Putamen (tissue), 1 donor: ENCODE measurements at places on chromosomes 13 and 19.

DNA sequence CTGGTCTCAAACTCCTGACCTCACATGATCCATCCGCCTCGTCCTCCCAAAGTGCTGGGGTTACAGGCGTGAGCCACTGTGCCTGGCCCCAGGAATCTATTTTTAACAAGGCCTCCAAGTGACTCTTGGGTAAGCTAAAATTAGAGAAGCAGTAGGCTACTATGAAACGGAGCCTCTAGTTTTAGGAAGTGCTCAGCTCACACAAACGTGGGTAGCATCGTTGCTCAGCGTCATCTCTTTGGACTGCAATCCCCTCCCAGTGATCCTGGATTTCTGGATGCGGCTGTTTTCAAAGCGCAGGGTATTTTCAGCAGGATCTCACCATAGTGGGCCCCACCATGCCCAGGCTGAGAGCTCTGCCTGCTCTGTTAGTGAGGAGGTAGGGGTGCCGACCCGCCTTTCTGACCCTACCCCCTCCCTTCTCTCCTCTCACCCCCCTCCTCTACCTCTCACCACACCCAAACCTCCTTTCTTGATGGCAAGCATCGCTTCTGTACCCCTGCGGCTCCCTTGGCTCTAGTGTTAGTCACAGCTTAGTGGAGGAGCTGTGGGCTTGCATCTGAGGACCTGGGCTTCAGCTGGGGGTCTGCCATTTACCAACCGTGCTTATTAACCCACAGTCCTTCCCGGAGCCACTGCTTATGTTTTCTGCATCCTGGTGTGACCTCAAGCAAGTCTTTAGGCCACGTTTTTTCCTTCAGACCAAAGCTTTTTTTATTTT is 34.2 kb downstream of the GJA3 start:
- DNase-seq, result no peak

- DNase-seq, result no peak
These were observed 13.6 kb downstream of the ACP4 start for GRCh38 chr19:50803633-50804419.

DNA sequence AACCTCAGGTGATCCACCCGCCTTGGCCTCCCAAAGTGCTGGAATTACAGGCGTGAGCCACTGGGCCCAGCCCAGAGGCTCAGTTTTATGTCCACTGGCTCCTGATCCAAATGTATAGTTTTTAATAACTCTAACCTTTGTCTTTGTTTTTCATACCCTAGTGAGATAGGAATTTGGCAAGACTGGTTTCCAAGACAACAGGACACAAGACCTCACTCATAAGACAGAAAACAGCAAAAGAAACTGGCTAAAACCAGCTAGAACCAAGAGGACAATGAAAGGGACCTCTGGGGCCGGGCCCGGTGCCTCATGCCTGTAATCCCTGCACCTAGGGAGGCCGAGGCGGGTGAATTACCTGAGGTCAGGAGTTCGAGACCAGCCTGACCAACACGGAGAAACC is 27.6 kb downstream of the CPT1C start:
- DNase-seq, result no peak

DNA sequence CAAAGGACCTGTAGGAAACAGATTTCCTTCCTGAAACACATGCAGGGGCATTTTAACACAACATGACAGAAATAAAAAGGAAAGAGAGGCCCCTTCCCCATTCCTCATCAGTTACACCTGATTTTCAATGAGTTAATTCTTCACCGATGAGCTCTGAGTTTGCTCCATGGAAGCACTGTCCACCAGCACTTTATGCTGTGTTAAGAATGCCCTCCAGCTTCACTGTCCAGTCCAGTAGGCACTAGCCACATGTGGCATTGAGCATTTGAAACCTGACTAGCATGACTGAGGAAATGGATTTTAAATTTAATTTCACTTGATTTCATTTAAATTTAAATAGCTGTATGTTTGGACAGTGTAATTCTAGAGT is 217.2 kb upstream of the SLC10A2 start:
- DNase-seq, result no peak

DNA sequence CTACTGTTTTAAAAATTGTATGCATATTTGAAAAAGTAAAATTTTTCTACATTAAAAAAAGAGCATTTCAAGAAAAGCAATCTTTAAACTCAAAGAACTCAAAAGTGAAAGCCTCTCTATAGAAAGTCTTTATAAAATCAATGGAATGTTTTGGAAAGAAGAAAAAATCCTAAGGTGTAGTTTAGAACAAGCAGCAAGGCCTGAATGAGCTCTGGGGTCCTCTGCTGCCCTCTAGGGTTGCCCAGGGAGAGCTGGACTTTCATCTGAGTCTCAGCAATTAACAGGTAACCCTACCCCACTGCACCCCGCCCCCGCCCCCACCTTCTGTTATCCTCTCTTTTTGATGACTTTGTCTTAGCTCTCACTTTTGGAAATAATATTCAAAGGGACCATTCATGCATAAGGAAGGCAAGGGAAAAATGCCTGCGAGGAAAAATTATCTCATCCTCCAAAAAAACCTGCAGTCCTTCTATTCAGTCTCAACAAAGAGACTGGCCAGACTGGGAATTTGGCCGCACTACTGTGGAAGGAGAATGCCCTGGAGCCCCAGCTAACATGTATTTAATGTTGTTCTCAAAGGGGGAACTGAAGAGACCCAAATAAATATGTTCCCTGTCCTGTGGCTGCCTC is 24.1 kb downstream of the SLC25A30 start:
- DNase-seq, result no peak

DNA sequence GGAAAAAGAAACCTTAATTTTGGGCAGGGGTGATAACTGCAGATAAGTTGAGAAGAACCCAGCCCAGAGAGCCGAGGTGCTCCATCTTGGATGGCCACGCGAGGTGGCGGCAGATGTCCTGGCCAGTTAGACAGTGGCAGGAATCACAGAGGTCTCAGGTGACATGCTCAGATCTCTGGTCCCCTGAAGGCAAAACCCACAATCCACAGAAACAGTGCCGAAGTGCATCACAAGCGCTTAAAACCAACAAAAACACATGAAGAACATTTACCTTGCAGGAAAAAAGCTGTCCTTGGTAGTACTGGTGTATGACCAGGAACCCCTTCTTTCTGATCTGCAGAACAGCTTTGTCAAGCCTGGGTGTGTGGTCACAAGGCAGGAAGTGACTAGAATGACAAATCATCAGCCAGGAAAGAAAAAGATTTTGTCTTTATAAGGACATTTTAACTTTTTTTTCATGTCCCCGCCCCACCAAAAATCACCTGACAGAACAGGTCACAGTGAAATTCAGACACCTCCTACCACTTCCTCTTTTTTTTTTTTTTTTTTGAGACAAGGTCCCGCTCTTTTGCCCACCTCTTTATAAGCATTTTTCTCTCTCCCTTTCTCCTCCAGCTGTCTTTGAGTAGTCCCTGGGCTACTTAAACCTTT is at the start of gene LCP1:
Gene LCP1, minus strand, starts transcription at position 338 of the 651 bp plus-strand sequence. CDS start 22,515 bp downstream, outside the sequence.
- DNase-seq, result no peak

- peak; percentile 53 for DNase-seq
These were observed at the start of gene FAM187B for GRCh38 chr19:35228177-35228930. TSS of gene FAM187B (minus strand) at chr19:35228739. CDS start at chr19:35228680, 59 bp downstream.
